ENCODE measurements at places on chromosomes 11 and 22.

DNA sequence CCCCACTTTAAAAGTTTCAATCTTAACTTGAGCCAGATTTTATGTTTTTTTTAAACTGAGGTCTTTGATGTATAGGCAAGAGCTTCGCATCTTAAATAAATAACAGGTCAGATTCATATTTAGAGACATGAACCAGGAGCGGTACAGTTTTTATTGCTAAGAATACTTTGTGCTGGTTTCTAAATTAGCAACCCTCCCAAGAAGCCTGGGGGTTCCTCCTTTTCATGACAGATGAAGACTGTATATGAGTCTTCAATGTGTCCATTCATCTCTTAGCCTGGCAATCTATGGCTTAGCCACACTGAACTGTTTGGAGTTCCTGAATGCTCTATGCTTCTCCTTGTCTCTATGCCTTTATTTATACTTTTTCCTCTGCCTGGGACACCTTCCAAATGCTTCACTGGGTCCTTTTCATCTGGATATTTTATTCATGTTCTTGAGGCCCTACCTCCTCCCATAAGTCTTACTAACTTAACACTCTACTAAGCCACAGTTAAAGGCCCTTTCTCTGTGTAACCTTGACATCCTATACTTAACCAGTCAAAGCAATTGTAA lies 338.6 kb downstream of the INSC start:
- DNase-seq, result no peak

DNA sequence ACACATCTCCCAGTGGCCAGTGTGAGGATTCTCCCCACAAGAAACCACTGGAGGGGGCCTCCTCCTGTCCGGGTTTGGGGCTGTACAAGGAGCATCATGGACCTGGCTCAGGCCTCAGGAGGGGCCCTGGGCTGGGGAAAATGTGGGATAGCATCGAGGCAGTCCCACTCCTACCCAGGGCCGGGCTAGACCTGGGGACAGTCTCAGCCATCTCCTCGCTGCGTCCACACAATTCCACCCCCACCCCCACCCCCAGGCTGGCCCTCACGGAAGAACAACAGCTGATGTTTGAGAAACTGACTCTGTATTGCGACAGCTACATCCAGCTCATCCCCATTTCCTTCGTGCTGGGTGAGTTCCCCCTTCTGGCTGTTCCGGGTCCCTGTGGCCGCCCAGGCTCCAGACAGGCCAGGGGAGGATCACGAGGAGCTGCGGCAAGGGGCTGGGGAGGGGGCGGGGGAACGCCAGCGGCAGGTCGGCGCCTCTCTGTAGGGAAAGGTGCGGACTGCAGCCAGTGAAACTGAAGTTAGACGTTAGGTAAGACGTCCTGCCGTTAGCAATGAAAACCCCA lies 4.8 kb downstream of the BEST1 start:
- DNase-seq, result peak; percentile 86

- DNase-seq, result no peak
Measured at GRCh38 chr11:35066783-35067423, 72.1 kb upstream of the CD44 start.

GRCh38 chr22:29098296-29098695 lies 25.5 kb downstream of the KREMEN1 start:
- DNase-seq, result no peak

DNA sequence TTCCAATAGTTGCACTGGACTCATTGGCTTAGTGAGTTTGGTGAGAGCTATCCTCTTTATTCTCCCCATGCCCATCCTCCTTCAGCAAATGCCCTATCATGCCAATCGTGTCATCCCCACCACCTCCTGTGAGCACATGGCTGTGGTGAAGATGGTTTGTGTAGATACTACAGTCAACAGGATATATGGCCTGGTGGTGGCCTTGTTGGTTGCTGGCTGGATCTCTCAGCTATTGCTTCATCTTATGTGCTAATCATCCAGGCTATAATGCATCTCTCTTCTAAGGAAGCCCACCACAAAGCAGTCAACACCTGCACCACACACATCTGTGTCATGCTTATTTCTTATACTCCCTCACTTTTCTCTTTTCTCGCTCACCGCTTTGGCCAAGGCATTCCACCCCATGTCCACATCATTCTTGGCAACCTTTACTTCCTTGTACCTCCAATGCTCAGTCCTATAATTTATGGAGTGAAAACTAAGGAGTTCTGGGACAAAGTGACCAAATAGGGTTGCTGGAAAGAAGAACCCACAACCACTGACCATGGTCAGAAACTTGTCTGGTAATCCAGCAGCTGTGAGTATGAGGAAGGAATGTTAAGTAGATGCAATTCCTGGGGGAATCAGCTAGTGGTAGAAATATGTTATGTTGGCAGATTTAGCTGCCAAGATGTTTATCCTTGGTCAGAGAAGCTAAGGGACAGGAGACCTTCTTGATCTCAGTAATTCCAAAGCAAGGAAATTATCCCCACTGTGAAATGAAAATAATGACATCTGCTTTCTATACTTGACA lies 16.3 kb upstream of the OR56B1 start:
- no peak for DNase-seq

GRCh38 chr11:120179057-120179672 lies 31.7 kb upstream of the OAF start:
- DNase-seq, result no peak

- no peak for DNase-seq
Measured at GRCh38 chr22:32325416-32325801, 32.3 kb upstream of the RFPL3 start.

DNA sequence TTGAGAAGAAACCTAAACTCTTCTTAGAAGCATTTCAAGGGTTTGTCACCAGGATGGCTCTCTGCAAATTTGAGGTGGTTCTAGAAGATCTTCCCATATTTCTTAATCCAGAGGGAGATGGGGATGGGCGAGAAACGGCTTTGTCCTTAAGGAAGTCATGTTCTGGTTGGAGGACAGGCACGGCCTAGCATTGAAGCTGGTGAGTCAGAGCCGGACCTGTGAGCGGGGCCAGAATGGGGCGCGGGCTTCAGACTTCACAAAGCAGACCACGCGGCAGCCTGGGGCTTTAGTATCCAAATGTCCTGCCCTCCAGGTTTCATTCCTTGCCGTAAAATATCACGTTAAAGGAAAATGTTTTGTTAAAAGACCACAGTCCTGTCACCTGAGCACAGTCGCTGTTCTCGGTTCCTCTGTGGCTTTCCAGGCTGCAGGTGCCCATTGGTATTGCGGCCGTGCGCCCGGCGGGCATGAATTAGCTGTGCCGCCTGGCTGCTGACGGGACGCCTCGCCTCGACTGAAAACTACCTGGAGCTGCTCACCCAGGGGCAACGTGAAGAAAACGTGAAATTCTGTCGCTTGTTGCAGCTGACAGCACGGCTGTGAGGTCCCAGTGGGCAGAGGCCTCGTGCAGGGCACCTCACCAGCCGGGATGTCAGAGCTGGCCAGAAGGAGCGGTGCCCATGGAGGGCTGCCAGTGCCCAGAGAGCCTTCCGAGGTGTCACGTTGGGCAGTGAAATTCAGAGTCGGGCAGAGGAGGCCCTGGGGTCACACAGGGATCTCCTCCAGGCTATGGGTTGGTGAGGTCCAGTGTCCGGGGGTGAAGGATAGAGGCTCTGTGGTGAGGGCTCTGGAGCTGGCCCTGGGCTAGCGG lies 59.0 kb downstream of the LRP5 start:
- no peak for DNase-seq

DNA sequence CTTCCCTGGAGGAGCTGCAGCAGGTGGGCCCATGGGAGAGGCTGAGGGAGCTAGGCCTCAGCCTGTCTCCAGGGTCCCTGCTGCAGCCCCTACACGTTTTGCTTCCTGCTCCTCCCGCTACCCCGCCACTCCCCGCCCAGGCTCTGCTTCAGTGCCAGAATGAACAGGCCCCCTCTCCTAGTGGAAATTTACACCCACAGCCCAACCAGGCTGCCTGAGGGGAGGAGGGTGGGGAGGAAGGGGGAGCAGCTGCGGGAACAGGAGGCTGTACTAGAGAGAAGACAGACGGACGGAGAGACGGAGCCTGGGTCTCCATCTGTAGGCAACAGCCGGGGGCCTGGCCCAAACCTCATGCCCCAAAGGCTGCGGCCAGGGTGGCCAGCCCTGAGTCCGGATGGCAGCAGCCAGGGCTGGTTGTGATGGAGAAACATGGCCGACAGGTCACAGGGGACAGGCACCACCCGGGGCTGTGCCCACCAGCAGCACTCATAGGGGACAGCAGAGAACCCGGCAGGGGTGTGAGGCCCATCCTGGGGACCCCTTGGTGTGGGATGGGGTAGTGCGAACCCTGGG lies 20.6 kb downstream of the FLRT1 start:
- no peak for DNase-seq

Data from fibroblast of the aortic adventitia (primary cell).